ENCODE measurements at places on chromosomes 7 and 10.

- no peaks in the 10 kb centered on the region for H3K36me3 ChIP-seq
- H3K27me3 ChIP-seq: no peaks in the 10 kb centered on the region
- H3K27ac ChIP-seq: no peak overlapping the region
Measured at GRCh38 chr7:113424185-113424817, 305.9 kb upstream of the SMIM30 start.

DNA sequence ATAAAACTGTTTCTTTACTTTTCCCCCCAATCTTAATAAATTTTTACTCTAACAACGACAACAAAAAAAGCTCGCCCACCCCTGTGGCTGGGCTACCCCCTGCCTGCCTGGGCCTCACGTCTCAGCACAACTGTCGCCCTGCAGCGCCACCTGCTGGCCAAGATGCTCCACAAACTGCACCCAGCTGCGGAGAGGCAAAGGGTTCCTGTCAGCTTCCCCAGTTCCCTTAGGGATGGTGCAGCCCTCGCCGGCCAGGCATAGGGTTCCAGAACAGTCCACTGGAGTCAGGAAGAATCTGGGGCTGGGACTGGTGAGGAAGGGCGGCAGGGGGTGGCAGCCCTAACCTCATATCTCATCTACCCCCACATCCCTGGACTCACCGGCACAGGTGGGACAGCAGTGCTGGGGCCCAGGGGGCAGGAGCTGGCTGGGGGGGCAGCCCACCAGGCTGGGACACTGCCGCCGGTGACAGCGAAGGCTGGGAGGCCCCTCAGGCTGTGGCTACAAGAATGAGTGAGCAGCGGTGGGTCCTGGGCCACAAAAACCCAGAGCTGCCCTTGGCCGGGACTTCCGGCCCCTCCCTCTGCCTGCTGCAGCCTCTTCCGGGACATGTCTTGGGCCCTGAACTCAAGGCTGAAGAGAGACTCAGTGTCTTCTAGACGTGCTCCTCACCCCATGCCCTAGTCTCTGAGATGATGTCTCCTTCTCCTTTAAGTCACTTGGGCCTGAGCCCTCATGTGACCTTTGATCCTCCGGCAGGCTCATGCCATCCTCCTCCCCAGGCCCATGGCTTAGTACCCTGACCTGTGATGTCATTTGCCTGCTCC lies 21.2 kb downstream of the ATP6V1F start:
- H3K4me3 ChIP-seq: no peak overlapping the region
- no peak overlapping the region for H3K27ac ChIP-seq
- H3K27me3 ChIP-seq: no peaks in the 10 kb centered on the region
- DNase-seq: no peak
- H3K4me1 ChIP-seq: no peaks in the 10 kb centered on the region
- no peaks in the 10 kb centered on the region for H3K36me3 ChIP-seq

GRCh38 chr7:155840909-155841308 lies 28.6 kb upstream of the SHH start:
- no peak overlapping the region for H3K4me3 ChIP-seq
- no peaks in the 10 kb centered on the region for H3K4me1 ChIP-seq
- H3K36me3 ChIP-seq: no peaks in the 10 kb centered on the region
- H3K27ac ChIP-seq: no peak overlapping the region

DNA sequence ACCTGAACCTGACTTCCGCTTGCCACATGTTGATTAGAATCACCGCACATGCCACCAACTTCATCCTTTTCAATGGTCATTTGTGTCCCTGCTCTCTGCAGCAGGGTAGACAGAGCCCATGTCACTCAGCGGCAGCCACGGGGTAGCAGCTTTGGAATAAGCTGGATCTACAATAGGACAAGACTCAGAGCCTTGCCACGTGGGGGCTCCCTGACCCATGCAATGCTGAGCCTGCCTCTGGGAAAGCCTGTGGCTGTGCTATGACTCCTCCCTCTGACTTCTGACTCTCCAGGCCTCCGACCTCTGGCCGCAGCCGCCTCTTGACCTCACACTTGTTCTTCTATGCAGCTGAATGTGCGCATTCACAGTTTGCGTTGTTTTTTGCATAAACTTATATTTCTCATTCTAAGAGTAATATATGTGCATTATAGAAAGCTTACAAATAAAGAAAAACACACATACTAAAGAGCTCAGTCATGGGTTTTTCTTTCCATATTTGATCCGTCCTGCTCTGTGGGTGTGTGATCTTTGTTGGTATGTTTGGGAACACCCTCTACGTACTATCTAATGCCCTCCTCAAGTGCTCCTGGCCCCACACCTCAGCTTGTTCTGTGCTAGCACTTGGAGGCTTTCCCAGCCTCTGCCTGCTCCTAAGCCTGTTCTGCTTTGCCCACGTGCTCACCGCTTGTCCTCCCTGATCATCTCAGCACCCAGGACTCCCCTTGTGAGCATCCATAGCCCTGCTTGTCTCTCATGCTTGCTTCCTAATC lies 198.0 kb upstream of the MKI67 start:
- no peaks in the 10 kb centered on the region for H3K27me3 ChIP-seq
- no peaks in the 10 kb centered on the region for H3K4me1 ChIP-seq
- DNase-seq: peak; percentile 74
- no peak overlapping the region for H3K27ac ChIP-seq

DNA sequence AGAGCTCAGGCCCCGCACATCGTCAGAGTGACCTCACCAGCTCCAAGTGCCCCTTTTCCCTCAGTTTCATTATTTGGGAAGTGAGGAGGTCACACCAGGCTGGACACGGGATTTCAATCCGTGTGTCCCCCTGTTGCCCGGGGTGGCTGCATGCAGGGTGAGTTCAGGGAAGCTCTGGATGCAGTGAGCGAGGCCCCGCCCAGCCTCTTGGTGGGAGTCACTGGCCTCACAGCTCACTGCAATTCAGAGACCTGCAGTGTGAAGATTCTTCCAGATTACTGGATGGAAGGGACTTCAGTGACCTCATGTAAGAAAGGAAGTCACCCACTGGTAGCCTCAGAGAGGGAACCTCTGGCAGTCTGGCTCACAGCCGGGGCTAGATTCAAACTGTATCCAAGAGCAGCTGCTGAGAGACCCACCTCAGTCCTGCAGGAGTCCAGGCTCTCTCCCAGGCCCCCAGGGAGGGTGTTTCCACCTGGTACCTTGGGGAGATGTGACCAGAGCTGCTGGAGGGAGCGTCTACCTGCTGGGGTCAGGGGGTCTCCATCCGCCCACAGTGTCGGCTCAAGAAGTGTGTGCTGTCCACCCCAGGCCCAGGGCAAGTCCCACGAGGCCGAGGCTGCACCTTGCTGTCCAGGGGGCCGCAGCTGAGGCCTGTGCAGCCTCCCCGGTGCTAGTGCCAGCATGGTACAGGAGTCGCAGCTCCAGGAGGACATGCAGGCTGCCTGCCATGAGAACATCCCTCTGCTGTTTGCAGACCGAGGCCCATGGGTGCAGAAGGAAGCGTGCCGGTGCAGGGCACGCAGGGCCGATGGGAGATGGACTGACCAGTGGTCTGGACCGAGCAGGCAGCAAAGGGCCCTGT lies 54.4 kb downstream of the MGMT start:
- no peak overlapping the region for H3K27ac ChIP-seq
- H3K27me3 ChIP-seq: no peaks in the 10 kb centered on the region
- no peak for DNase-seq
- no peak overlapping the region for H3K4me3 ChIP-seq

GRCh38 chr7:37930226-37930948 lies 9.9 kb downstream of the EPDR1 start:
- peak overlapping the region; percentile 9 for H3K4me3 ChIP-seq
- peak overlapping the region; percentile 79 for H3K27ac ChIP-seq
- DNase-seq: no peak
- no peaks in the 10 kb centered on the region for H3K27me3 ChIP-seq

- H3K27me3 ChIP-seq: no peaks in the 10 kb centered on the region
- H3K4me3 ChIP-seq: no peak overlapping the region
- no peak overlapping the region for H3K27ac ChIP-seq
Measured at GRCh38 chr7:9761224-9761623, 1212.4 kb upstream of the PHF14 start.
